M059J (cell line): ENCODE measurements at places on chromosomes 2 and 18. TPM values are rescaled to one million over a fixed set of nuclear protein-coding genes. Genes with fewer than 3 reads are reported as not detected.

MAP3K19 gene
- not detected in 2 replicates for total RNA-seq

SERPINB5 gene
- total RNA-seq: not detected in 2 replicates

MALL gene
- total RNA-seq: 27.5 and 42.0 TPM in 2 replicates

MEP1B gene
- total RNA-seq: not detected in 2 replicates

GAL3ST2 gene
- not detected in 2 replicates for total RNA-seq

ASPRV1 gene
- total RNA-seq: 0.15 and 0.49 TPM in 2 replicates

ATG4B gene
- total RNA-seq: 46.1 and 49.5 TPM in 2 replicates

CYP1B1 gene
- total RNA-seq: 8.3 and 13.1 TPM in 2 replicates

HOXD9 gene
- 0.57 and 0.86 TPM in 2 replicates for total RNA-seq

HJURP gene
- total RNA-seq: 58.4 and 80.4 TPM in 2 replicates

DLX2 gene
- total RNA-seq: 1.9 and 4.2 TPM in 2 replicates

MFF gene
- total RNA-seq: 148 and 168 TPM in 2 replicates

SPC25 gene
- total RNA-seq: 17.8 and 27.3 TPM in 2 replicates

SP140 gene
- 2.0 and 11.8 TPM in 2 replicates for total RNA-seq

PFN4 gene
- total RNA-seq: 0.12 TPM in 1 of 2 replicates, not detected in the other

ANKRD30BL gene
- not detected in 2 replicates for total RNA-seq

TRMT61B gene
- 12.2 and 18.2 TPM in 2 replicates for total RNA-seq

RAB17 gene
- 0.30 and 1.8 TPM in 2 replicates for total RNA-seq
